ENCODE measurements at places on chromosomes 3 and 15.
A peak's percentile ranks its signal among the peaks of the same experiment; 100 is the strongest.

DNA sequence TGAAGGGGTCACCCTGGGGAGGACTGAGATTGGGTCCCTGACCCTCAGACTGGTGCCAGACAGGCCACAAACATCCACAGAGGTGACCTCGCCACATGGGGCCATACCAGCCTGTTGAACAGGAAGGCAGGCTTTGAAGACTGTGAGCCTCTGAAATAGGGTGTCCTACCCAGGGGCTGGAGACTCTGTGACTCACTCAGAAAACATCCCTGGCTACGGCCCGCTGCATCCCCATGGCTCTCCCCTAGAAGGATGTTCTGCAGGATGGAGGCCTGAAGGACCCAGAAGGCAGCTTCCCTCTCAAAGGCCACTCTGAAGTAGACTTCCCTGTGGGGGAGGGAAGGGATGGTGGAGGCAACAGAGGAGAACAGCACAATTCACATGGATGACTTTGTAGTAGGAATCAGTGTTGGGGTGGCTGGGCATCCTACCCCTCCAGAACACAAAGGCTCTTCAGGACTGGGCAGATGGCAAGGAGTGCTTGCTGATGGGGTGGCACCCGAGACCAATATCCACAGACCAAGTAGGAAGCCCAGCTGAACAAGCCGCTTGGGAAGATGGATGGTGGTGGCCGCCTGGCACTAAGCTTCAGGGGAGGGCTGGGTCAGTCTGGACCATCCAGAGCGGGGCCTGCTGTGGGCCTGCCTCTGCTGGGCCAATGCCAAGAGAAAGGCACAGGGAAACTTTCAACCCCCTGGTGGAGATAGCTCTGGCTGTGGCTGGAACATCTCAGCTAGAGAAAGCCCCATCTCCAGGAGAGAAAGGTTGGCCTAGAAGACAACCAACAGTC lies 37.6 kb upstream of the DUSP7 start:
- DNase-seq = no peak

DNA sequence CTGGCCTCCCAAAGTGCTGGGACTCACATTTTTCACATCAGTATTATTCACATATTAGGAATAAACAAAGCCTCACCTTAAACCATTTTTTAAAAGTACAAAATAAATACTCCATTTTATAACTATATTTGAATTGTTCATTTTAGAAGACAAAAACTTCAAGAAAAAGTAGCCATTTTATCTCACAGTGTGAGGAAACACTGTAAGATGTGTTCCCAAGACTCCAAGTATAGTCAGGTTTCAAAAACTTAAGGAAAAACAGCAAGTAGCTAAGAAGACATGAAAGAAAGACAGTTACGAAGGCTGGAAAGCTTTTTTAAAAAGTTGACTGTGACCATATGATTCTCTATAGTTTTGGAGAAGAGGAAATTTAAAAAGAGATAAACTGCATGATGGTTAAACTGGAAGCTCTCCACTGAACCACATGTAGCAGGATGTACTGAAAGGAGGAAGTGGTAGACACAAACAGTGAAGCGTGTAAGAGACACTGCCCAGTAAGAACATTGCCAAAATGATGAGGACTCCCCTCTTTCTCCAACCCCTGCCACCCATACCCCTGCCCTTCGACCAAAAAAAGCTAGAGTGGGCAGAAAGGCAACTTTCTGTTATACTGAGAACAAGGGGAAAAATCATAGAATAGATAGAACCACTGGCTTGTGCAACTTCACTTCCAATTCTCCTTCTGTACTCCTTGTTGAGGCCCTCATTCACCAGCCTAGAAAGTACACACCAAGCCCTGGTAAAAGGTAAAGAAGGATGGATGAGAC lies 6.2 kb upstream of the TMF1 start:
- DNase-seq = no peak

GRCh38 chr15:92812271-92812670 lies 87.9 kb upstream of the CHD2 start:
- no peak for DNase-seq

DNA sequence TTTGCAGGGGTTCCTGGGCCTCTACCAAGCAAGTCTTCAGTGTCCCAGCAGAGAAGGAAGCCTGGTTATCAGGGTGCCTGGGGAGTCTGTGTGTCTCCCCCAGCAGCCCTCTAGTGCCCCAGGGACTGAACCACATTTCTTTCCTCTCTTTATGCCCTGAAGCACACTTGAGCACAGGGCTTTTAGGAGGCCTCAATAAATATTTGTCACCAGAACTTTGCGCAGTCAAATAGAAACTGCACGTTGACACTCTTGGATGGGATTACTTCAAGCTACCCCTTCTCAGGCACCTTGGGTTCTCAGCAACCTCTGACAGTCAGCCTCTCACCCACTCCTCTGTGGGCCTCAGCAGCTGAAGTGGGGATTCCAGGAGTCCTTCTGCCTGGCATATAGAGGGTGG lies 226.6 kb upstream of the HES1 start:
- DNase-seq = no peak

GRCh38 chr15:36893276-36893675 lies 207.1 kb downstream of the MEIS2 start:
- DNase-seq = no peak

GRCh38 chr3:4776980-4777581 lies 202.2 kb upstream of the BHLHE40 start:
- peak; percentile 49 for DNase-seq

DNA sequence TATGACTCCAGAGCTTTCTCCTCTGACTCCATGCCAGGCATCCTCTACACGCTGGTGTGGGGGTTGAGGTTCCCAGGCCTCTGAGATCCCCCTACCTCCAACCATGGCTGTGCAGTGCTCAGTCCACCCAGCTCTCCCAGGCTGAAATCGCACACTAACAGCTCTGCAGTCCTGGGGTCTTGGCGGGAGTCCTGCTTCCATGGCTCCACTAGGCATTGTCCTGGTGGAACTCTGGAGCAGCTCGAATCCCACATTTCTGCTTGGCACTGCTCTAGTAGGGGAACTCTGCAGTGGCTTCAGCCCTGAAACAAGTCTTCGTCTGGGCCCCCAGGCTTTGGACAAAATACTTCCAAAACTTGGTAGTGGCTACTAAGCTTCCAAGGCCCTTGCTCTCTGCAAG lies 50.7 kb downstream of the ROPN1B start:
- no peak for DNase-seq

DNA sequence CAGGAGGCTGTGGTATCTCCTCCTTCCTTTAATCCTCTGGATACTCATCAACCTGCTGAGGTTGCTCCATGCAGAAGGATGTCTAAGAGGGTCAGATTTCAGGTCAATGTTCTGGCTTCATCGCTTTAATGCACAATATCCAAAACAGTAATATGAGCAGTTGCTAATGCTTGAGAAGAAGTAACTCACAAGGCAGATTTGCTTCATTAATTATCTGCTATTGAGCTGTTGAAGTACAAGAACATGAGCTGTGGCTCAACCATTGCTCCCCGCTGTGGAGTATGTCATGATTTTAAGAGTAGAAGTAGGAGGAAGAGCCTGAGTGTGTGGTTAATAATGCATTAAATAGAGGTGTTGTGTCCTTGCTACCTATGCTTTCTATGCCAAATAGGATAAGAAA lies 1412.9 kb upstream of the ALCAM start:
- DNase-seq = no peak

DNA sequence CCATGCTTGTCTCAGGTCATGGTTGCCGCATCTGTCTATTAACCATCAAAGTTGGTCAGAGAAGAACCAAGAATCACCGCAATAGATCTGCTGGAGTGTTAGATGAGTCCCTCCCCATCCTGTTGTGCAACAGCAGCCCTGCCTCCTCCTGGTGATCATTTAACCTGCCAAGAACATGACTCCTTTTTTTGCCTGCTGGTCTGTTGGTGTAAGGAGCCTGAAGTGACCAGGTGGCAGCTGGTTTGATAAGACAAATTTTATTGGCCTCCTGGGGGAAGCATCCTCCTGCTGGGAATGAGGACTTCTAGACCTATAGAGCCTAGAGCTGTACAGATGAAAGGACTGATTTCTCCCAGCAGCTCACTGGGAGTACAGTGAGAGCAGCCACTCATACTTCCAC lies 43.5 kb upstream of the RAF1 start:
- no peak for DNase-seq

- DNase-seq = no peak
These were observed 35.0 kb downstream of the ALCAM start for GRCh38 chr3:105401691-105402149.

DNA sequence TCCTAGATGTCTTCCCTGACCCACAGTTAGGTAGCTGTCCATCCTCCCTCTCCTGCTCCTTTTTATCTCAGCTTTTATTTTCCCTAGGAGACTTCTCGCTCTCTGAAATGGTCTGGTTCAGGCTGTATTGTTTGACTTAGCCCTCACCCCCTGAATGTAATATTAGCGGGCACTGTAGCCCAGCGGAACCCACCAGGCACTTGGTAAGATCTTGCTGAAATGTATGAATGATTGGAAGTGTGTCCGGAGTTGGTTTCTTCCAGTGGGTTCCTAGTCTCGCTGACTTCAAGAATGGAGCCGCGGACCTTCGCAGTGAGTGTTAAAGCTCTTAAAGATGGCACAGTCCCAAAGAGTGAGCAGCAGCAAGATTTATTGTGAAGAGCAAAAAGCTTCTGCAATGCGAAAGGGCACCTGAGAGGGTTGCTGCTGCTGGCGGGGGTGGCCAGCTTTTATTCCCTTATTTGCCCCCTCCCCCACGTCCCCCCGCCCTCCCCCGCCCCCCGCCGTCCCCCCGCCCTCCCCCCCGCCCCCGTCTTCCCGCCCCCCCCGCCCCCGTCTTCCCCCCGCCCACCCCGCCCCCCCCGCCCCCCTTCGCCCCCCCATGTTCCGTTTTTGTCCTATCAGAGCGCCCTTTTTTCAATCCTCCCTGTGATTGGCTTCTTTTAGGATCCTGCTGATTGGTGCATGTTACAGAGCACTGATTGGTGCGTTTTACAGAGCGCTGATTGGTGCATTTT lies 694 bp upstream of the EEFSEC start:
- no peak for DNase-seq

- DNase-seq = no peak
These were observed 444.6 kb downstream of the GRM7 start for GRCh38 chr3:7305561-7305960.

DNA sequence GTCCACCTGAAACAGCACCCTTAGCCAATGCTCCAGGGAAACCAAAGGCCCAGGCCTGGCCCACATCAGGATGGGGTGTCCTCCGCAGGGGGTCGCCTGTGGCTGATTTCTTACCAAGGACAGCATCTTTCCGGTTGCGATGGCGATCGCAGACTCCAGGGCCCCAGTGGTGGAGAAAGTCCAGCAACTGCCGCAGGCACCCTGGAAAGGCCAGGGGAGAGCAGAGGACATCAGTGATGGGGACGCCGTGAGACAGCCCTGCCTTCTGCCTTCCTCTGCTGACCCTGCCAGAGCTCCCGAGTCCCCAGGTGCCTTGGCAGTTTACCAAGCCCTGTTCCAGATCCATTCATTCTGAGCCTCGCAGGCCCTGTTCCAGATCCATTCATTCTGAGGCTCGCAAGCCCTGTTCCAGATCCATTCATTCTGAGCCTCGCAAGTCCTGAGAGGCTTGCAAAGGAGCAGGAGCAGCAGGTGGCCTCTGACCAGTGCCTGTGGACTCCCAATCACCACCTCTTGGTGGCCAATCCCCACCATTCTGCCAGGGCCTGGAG lies 12.5 kb downstream of the CTSH start:
- no peak for DNase-seq

DNA sequence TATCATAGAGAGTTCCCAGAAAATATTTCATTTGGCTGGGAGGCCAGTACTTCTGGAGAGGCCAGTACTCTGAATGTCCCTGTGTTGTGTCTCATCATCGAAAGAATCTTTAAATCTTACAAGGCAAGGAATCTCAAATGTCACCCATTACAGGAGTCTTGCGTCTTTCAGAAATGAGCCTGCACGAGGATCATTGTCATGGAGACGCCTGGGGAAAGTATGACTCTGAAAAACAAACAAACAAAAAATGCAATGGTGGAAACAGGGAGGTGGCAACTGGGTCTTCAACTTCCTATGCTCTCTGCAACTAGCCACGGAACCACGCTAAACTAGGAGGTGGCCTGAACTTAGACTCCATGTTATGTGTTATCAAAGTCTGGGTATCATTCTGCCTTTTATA lies 804.6 kb downstream of the EPHA3 start:
- no peak for DNase-seq

GRCh38 chr3:169389211-169389924 lies 274.1 kb downstream of the MECOM start:
- DNase-seq = no peak

Data from urinary bladder (tissue), 4 donors.